ENCODE measurements at places on chromosomes 16 and 17.

DNA sequence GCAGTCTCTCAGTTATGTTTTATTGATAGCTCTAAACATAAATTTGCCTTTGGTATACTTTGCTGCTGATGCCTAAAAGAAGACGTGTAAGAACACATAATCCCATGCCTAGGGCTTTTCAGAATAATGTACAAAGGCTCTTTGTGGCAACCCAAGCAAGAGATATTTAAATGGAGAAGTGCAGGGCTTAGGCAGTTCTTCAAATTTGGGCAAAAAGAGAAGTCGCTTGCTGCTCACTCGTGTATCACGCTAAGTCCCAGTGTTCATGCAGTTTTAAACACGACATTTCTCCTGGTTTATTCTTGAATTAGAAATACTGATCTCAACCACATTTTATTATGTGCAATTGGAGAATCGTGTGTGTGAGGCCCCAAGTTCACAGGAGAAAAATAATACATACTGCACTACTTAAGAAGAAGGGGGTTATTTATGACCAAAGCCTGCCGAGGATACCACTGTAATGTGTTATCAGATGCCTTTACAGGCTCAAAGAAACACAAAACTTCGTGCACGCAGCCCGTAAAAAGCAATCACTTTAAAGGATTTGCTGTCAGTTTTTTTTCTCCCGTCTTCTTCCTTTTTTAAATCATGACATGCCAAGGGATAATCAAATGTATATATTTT, 22.5 kb upstream of the IRX6 start:
- DNase-seq: no peak

GRCh38 chr16:71724320-71724751, at the start of gene PHLPP2:
Gene PHLPP2 (minus strand): TSS chr16:71724701. CDS start chr16:71714795, 9,906 bp downstream.
- peak; percentile 23 for DNase-seq

- peak; percentile 17 for DNase-seq
Measured at GRCh38 chr17:4895657-4896331, 3.5 kb upstream of the C17orf107 start.

GRCh38 chr17:40168262-40168832, 8.9 kb upstream of the RAPGEFL1 start:
- peak; percentile 62 for DNase-seq

DNA sequence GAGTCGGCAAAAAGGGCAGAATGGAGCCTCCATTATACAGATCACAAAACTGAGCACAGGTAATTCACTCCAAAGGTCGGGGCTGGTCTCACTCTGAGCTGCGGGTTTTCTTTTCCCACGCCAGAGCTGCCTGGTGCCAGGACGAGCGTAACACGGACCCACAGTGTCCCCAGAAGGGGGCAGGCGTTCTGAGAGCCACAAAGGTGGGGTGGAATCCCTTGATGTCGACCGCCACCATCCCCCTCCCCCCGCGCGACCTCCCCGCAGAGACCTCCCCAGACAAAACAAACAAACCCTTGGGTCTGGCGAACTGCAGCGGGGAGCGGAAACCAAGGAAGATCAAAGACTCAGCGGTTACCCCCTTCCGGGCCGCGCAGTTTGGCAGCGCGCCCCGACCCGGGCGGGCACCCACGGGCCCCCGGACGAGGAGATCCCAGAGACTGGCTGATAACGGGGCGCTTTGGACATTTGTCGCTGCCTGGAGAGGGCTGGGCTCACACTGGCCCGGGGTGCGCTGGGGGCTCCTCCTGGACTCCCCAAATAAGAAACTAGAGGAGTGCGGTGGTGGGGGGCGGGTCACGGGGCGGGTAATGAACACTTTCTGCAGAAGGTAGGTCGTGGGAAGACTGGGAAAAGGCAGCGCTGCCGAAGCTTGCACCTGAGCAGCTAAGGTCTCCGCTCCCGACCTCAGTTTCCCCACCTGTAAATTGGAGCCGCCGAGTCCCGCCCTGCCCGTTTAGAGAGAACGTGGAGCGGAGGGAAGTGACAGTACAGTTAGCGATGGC, 664 bp upstream of the NKD1 start:
- DNase-seq: peak; percentile 50

GRCh38 chr17:29650396-29650795, 27.7 kb upstream of the CORO6 start:
- DNase-seq: no peak

DNA sequence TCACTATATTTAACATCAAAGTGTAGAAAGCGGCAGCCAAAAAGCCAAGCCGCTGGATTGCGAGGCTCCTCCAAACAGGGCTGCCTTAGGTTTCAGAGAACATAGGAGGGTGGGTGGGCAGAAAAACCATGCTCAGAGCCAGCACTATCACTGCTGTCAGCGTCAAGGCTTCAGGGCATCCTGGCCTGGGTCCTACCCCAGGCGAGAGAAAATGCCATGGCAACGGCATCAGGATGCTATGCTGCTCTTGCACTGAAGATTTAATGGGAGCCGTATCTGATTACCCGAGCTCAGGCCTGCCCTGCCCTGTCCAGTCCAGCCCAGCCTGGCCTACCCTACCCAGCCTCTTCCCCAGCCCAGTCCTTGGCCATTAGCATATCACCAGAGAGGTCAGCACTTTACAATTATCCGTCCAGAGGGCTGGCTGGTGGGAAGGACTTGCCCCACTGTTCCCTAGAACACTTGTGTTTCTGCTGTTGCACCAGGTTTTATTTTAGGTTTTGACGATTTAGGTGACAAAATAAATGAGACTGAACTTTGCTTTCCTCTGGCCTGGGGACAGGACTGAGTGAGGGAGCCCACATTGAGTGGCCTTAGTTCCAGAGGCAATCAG, 61.1 kb downstream of the TOM1L2 start:
- no peak for DNase-seq

DNA sequence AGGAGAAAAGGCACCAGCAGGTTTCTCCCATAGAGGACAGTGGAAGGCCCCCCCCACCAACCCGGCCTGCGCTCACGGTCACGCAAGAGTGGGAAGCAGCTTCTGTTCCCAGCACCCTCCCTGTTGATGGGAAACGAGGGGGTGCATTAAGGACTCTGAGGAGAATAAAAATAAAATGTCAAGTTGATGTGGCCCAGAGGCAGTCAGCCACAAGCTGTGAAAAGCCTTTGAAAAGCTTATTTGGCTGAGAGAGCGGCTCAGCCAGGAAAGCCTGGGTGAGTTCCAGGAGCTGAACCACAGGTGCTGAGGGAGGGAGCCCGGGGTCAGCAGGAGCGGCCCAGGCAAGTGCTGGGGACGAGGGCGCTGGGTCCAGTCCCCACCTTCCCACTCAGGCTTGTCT, 26.9 kb upstream of the SPATA32 start:
- no peak for DNase-seq

DNA sequence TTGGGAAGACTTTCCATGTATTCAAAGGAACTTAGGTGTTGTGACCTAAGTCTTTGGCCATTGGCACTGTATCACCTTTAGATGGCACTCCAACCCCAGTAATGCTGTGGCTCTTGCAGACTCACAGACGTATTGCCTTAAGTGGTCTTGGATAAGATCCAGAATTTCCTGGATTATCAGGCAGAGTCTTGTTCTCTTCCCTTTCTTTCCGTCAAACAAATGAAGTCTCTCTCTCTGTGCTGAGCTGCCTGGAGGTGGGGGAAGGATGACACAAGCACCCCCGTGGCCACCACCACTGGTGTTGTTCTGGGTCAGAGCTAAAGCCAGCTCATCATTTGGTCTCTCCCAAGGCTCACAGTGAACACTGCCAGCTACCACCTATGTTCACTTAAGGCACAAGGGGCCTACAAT, 789.9 kb upstream of the KIF2B start:
- DNase-seq: no peak

- peak; percentile 63 for DNase-seq
Measured at GRCh38 chr16:77273-77806, 685 bp upstream of the MPG start.

DNA sequence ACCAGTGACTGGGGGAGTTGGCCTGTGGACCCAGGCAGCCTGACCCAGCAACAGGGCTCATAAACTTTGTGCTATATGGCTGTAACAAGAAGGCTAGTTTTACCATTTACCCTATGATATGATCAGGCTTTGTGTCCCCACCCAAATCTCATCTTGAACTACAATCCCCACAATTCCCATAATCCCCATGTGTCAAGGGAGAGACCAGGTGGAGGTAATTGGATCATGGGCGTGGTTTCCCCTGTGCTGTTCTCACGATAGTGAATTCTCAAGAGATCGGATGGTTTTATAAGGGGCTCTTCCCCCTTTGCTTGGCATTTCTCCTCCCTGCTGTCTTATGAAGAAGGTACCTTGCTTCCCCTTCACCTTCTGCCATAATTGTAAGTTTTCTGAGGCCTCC, 111.2 kb upstream of the NLRP1 start:
- DNase-seq: no peak

DNA sequence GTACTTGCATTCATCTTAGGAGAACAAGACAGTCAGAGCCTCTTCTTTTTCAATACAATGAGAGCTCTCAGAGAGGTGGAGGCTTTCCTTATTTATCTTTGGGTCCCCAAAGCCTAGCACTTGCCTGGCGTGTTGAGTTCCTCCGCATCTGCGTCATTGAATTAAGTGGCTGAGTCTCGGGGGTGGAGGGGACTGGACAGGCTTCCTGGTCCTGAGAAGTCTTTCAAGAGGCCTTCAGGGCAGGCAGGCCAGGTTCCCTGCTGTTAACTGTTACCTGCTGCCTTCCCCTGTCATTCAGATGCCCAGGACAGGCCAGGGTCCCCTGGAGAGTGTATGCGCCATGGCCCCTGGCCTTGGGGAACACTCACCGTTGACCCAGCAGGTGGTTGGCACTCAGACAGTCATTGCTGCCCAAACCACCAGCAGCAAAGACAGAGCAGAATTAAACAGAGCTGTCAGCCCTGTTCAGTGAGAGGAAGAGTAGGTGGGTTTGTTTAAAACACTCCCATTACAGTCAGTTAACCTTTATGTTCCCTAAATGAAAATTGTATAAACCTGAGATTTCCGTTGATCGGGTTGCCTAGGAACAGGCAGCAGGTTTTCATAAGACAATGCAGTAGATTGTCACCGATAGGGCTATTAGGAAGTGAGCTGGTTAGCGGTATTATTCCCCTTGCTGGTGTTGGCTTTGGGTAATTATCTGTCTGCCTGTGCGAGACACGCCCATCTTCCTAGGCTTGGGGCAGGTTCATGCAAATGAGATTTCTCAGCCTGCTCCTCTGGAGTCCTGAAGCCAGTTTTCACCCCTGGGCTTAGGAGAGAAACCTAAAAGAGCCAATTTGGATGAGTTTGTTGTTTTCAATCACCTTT, 132.7 kb downstream of the CCDC182 start:
- peak; percentile 20 for DNase-seq

- DNase-seq: no peak
Measured at GRCh38 chr17:72843591-72843990, 248.9 kb downstream of the SLC39A11 start.

DNA sequence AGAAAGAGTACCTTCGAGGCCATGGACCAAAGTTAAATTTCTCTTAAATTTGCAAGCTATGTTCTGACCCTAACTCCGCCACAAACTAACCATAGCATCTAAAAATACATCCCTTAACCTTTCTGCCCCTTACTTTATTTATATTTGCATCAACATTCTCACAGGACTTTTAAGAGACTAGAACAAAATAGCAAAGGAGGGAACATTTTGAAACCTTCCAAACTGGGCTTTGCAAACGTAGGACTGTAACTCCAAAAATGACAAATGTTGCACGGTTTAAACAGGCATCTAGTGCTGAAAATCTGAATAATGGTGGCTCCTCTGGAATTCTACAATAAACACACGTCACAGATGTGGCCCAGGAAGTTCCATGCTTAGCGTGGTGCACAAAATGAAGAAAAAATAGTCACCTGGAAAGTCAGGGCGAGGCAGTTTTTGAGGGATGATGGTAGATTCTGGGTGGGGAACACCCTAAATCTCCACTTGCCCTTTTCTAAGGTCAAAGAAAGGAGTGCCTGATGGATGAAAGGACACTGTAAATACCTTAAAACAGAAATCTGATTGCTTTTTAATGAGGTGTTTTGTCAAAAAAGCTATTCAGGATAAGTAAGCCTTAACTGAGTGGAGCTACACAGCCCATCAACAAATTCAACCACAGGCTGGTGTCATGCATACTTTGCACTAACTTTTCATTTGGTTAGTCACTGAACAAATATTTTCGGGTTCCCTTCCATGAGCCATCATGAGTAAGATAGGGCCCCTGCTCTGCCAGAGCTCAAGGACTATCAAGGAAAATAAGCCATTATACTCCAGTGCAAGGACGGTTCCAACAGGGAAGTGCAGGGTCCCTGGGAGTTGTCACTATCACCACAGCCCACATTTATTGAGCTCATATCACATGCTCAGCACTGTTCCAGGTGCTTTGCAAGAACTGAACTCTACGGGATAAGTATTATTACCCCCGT, 21.2 kb downstream of the ARHGAP17 start:
- DNase-seq: no peak

DNA sequence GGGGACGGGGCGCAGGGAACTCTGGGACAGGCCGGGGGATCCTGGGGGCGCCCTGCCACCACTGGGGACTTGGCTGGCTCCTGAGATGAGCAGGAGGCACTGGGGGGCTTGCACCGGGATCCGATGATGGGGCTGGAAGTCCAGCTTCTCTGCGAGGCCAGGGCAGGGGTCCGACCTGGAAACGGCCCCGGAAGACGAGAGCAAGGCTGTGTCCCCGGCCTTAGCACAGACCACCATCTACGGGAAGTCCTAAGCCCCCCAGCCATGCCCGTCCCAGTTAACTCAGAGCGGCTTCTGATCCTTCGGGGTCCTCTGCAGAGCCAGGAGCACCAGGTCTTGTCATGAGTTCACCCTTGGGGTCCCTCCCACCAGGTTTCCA, 573 bp downstream of the CDT1 start:
- no peak for DNase-seq

GRCh38 chr17:48553826-48554225, 8.9 kb upstream of the HOXB2 start:
- no peak for DNase-seq

DNA sequence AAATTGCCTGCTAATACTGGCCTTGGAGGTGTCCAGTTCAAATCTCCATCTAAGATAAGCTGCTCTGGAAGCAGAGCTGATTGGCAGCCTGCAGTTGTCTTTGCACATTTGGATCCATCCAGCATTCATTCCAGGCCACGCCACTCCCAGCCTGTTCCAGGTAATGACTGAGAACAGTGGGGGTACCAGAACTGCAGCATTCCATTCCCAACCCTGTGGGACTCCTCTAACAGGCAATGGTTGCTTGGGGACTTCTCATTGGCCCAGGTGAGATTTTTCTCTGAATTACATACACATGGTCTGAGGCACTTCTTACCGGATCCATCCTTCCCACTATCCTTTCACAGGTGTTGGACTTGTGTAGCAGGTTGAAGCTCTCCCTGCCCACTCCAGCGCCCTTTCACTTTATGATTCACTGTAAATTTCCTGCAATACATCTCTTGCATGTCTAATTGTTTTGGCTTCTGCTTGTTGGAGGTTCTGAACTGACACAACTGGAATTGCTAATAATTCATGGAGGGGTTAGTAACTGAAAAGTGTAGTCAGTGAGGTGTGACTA, 206.1 kb upstream of the ZFHX3 start:
- DNase-seq: no peak

GRCh38 chr16:9625122-9625521, 533.7 kb downstream of the HAPSTR1 start:
- no peak for DNase-seq

- DNase-seq: no peak
Measured at GRCh38 chr16:78892951-78893733, 707.4 kb downstream of the MAF start.

- DNase-seq: no peak
Measured at GRCh38 chr17:15947271-15947670, 2.3 kb downstream of the ADORA2B start.

GRCh38 chr17:55281649-55282378, 17.1 kb downstream of the HLF start:
- DNase-seq: no peak

Data from erythroblast (primary cell).